ENCODE measurements at places on chromosomes 2 and 18.

DNA sequence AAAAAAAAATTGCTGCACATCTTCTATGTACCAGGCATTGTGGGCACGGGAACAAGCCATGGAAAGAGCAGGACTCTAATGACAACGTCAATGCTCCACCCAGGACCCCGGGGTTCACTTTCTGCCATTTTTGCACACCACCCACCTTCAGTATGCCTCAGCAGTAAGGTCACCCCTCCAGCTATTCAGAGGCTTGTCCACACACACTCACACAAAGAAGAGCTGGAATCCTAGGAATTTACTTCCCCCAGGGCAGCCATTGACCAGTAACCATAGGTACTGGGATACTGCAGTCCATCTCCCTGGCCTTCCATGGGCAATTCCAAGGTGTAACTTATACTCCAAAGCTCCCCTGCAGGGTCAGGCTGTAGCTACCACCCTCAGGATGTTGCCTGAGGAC, 170.8 kb downstream of the SUCLG1 start:
- DNase-seq = no peak

DNA sequence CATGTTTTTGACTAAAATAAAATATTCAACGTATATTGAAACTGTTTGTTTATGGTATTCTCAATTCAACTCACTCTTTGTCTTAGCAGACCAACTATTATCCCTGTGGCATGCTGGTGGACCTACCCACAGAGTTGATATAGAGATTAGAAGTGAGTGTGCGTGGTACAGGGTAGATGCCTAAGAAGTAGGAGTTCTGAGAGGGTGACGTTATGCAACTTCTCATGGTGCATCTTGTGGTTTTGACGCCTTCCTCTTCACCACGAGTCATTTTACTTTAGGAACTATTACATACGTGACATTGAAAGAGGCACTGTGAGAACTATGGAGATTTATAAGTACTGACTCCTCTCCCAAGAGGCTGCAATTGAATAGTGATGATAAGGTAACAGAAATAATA, 26.6 kb upstream of the NAPG start:
- DNase-seq = no peak

- DNase-seq = no peak
Measured at GRCh38 chr2:233440314-233440713, 86.0 kb downstream of the DGKD start.

DNA sequence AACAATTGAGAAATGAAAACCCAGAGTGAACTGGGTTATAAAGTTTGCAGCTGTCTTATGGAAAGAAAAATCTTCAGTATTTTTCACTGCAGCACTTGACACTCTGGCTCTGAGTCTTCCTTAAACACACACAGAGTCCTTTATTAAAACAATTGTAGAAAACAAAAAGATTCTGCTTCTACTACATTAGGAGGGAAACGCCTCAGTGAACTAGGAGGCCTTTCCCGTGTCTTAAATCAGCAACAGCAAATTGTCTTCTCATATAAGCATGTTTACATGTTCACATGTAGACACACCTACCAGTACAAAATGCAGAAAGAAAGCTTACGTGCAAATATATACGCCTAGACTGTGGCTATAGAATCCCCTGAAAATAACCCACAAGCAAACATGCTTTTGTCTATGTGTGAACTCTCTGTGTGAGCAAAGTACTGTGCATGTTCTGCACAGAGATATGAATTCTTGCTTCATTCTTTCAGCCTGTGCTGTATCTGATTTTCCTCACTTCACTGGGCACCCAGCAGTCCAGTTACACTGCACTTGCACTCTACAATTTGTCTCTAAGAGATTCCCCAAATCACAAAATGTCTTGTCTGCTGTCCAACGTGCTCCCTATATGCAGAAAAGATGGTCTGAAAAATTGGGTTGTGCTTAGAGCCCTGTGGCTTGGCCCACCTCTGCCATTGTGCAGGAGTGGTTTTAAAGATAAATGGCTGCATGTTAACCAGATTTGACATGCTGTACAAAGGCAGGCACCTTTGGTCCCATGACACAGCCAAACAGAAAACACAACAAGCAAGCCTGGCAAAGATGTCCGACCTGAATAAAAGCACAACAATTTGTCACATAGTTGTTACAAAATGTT, 24.5 kb downstream of the ZEB2 start:
- DNase-seq = no peak

GRCh38 chr2:127592761-127593227, 53.2 kb upstream of the GPR17 start:
- no peak for DNase-seq

DNA sequence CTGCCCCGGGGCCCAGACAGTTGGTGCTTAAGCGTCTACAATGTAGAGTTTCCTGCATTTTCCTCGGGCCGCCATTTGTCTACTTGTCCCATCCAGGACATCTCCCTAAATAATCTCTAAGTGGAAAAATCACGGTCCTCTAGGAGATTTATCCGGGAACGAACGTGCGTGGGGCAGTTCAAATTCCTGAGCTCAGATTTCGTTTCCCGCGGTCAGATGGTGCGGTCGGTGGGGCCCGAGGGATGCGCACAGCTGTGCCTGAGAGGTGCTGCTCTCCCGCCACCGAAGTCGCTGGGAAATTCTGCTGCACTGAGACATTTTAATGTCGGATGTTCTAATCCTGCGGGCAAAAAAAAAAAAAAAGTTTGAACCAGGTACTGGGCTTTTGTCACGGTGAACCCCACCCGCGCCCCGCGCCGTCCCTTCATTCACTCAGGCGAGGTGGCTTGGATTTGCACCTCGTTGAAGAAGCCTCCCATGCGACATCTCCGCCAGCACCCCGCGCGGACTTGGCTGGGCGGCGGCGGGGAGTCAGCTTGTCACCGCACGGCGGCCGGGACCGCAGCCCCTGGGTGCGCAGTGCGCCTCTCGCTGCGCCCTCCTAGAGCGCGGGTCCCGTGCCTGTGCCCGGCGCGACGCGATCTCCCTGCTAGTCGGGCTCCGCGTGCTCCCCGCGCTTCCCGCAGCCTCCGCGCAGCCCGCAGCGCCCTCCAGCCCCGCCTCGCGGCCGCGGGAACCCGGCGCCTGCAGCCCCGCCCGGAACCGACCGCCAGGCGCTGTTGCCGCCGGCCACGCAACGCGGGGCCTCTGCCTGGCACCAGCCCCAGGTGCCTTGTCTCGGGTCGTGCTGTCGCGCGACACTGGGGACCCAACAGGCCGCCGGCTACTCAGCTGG, 191.9 kb upstream of the TCF4 start:
- peak; percentile 12 for DNase-seq

- DNase-seq = peak; percentile 92
Measured at GRCh38 chr2:217858519-217859491, 144.0 kb downstream of the TNS1 start.

DNA sequence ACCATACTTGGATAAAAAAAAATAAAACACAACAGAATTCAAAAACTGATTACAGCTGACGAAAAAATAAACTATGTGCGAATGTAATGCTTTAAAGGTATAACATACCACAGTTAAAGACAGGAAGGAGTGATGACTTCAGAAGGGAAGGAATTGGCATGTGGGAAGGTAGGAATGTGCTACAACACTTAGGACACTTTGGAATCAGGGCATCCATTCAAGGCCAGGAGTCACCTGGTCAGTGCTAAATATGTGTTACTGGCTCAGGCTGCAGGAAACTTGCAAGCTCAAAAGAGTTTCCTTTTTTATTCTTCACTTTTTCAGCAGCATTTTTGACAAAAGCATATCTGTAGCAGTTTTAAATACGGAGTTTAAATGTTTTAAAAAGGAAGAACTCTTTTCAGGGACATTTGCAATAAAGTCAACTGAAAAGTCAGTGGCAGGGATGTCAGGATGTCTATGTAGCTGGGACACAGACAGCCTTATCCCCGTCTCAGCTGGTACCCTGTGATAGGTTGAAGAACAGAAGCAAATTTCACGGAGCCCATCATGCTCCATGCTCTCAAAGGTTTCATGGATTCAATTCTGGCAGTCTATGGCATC, 138.0 kb upstream of the KLHL14 start:
- no peak for DNase-seq

DNA sequence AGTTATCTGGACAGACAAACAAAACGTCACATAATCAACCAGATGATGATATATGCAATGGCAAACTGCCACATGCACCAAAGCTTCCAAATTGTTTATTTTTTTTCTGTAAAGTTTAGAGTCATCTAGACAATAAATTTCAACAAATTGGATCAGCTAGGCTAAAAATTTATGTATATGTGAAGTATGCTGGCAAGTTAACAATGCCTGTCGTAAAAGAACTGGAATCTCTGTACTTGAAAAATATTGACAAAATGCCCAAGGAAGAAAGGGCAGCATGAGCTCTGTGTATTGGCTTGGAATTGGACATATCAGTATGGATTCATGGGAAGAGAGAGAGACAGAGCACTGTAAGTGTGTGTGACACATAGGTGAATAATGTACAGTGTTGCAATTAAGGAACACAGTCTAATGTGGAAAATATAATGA, 309.8 kb downstream of the ERBB4 start:
- DNase-seq = no peak

DNA sequence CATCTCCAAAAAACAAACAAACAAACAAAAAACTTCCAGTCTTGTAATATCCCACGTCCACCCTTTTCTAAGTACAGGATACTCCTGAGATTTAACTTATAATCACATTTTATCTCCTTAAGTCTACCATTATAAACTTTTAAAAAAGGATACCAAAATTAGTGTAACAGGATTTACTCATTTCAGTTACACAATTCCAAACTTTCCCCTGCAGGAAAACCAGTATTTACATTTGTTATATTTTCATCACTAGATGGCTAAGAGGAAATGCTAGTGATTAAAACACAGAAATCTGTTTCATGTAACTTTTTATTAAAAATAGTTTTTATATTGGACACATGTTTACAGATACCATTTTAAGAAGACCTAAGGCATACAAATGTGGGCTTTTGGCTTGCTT, 27.5 kb downstream of the CFAP36 start:
- DNase-seq = no peak

DNA sequence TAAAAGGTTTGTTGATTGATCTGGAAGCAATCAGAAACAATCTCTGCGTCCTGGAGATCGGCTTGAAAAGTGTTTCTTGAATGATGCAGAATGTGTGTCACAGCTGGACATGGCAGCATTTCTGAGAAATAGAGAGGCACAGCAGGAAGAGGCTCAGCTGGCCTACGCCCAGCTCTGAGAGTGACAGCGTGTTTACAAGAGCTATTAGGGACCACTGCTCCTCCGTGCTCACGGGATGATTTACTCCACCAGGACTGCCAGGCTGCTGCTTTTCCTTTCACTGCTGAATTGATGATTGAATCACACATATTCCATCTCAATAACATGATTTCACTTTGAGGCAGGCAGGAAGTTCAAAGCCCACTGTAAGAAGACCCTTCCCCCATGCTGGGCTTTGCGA, 62.8 kb downstream of the GALNT14 start:
- no peak for DNase-seq

GRCh38 chr18:45365835-45366234, 249.4 kb upstream of the SLC14A2 start:
- DNase-seq = no peak

GRCh38 chr18:46628206-46628605, 28.8 kb downstream of the LOXHD1 start:
- DNase-seq = no peak

GRCh38 chr2:125573432-125573831, 1082.5 kb upstream of the GYPC start:
- DNase-seq = no peak

- DNase-seq = peak; percentile 66
Measured at GRCh38 chr2:178860551-178860950, 53.3 kb upstream of the TTN start.

DNA sequence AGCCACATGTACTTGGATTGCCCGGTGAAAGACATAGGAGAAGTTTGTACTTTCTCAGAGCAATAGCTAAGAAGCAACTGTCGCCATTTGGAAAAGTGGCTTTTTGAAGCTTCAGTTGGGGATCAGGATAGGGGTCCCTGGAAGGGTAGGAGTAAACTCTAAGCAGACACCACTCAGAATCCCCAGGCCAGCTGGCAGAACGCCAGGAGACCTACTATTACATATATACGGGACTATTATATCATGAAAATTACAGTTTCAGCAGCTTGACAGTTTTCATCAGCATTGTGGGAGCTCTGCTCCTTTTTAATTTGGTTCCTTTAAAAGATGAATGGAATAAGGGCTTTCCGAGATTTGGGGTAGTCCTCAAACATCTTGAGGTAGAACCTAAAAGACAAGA, 54.9 kb downstream of the SRD5A2 start:
- no peak for DNase-seq

DNA sequence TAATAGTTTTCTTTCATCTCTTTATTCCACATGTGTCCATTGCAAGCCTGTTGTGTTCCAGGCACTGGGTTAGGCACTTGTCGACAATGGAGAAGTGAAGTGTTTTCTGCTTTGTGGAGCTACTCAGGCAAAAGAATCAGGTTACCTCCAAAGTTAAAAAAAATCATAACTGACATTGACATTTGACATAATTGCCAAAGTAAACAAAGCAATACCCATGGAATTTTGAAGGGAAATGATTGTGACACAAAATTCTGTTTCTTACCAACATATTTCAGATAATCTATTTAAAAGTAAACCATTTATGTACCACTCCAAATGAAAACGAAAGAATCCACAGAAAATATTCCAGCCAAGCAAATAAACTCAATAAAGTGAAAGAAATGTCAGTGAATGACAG, 6.4 kb upstream of the TGFA start:
- no peak for DNase-seq

GRCh38 chr2:216932113-216932862, 72.4 kb upstream of the TNP1 start:
- no peak for DNase-seq

- no peak for DNase-seq
Measured at GRCh38 chr18:46385124-46385523, 271.9 kb downstream of the LOXHD1 start.

DNA sequence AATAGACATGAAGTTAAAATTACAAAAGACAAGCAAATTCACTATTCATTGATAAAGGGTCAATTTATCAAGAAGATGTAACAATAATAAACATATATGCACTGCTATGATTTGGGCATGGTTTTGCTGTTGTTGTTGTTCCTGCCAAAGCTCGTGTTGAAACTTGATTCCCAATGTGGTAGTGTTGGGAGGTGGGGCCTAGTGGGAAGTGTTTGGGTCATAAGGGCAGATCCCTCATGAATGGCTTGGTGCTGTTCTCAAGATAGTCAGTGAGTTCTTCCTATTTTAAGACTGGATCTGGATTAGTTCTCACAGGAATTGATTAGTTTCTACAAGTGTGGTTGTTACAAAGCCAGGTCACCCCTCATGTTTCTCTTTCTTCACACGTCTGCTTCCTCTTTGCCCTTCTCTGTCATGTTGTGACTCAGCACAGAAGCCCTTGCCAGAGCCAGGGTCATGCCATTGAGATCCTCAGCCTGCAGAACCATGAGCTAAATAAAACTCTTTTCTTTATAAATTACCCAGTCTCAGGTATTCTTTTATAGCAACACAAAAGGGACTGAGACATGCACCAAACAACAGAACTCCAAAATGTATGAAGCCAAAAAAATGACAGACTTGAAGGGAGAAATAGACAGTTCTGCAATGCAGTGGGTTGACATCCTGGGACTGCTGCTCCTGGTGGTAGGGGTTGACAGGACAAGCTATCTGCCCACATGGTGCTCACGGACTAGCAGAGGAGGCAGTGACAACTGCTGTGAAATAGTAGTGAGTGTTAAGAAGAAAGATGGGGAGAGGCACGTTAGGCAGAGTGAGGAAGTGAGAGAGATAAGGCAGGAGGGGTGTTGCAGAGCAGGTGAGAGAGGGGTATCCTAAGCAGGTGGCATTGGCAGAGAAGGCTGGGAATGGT, 18.6 kb upstream of the SKA1 start:
- DNase-seq = peak; percentile 66

Data from adrenal gland (tissue), 19 donors.